ENCODE measurements at places on chromosomes 7 and 10.

DNA sequence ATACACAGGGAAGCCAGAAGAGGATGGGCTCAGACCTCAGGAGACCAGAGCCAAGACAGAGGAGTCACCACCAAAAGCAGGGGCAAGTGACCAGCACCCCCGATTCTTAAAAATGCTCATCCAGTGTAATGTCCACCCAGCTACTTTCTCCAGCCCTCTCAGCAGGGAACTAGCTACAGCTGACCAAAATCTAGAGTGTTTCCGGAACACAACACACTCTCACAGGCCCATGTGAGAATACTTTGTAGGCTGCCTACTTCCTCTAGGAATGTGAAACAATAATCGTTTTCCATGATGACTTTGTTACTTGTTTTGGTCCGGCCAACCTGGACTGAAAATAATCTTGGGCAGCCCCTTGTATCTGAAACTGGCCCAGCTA, 14.5 kb downstream of the PSAP start:
- no peak for DNase-seq

- DNase-seq, result no peak
Observed at GRCh38 chr7:91264924-91265681, 870 bp downstream of the FZD1 start.

GRCh38 chr10:99523251-99523773, 9.4 kb upstream of the NKX2-3 start:
- DNase-seq, result no peak

DNA sequence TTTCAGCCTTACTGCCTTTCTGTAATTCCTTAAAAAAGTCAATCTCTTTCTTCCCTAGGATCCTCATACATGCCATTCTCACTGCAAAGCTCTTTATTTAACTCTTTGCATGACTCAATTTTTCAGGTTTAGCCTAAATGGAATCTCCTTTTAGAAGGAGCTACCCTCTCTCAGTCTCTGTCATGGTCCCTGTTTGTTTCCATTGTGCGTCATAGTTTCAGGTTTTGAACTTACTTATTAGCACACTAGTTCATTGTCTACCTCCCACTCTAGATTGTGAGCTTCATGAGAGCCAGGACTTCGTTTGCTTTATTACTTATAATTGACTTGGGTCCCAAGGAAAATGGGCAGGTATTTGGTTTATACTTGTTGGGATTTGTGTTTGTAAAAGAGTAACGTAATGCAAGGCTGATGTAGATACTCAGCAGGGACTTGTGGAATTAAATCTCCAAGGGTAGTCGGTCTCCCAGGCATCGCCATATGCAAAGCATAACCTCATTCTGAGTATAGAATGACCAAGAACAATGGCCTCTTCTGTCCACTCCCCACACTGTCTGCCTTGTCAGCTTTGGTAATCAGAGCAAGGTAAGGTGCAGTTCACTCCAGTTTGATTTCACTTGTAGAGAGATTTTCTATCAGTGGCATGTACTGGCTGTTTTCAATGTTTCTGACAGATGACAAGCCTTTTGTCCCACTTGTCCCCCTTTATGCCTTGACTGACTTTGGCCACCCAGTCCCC, 252.0 kb downstream of the SORCS3 start:
- no peak for DNase-seq

- no peak for DNase-seq
Observed at GRCh38 chr7:116224492-116225098, 14.3 kb downstream of the TES start.

DNA sequence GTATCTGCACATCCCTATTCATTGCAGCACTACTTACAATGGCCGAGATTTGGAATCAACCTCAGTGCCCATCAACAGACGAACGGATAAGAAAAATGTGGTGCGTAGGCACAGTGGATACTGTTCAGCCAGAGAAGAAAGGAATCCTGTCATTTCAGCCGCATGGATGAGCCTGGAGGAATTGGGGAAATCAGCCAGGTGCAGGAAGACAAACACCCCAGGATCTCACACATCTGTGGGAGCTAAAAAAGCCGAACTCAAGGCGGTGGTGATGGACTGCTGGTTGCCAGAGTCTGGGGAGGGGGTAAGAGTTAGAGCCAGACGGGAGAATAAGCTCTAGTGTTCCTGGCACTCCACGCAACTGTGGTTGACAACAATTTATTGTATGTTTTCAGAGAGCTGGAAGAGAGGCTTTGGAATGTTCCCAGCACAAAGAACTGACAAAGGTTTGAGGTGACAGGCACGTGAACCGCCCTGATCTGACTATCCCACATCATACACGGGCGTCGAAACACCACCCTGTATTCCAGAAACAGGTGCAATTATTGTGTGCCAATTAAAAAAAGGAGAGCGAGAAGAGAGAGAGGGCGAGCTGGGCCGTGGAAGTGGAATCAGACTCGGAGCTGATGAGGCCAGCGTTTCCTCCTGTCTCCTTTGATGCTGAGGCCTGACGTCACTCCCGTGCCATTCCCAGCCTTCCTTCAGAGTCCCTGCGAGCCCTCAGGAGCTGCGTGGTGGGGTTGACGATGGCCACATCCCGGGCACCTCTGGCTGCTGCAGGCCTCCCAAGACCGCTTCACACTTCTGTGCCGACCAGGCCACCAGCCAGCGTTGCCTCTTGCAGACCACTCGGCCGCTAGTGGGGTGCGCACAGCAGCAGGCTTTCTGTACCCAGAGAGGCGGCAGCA, 189.5 kb downstream of the DNAJB6 start:
- DNase-seq, result no peak

- DNase-seq, result no peak
Observed at GRCh38 chr10:106612381-106612780, 552.1 kb downstream of the SORCS1 start.

DNA sequence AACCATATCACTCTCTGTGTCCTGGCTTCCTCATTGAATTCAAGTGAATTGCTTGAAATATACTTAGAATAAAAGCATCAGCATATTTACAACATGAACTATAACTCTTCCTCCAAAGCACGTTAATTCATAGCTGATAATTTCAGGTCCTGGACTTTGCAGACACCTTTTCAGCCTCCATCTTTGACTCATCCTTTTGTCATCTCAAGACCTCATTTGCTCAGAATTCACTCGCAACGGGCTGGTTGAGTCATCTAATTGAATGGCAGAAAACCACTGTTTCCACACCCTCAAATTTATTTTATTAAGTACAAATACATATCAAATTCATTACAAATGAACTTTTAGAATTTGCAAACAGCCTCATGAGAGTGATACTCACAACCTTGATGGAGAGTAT, 545.7 kb downstream of the GATA3 start:
- no peak for DNase-seq

DNA sequence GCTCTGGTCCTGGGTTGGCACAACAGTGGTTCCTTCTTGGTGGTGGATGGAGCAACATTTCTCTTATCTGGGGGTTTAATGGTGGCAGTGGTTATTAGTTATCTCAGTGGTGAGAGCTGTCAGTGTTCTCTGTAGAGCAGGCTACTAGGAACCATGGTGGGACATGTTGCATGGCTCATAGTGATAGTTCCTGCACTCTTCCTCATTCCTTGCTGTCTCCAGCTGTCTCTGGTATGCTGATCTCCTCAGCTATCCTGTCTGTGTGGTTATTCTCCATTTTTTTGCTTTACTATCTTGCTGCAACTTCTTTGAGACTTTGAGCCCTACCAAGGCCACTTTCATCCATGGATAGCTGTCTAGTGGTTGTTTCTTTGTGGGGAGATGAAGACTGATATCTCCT, 44.0 kb downstream of the CCDC7 start:
- no peak for DNase-seq
